ENCODE measurements at places on chromosomes 12 and 14. TPM values are rescaled to one million over a fixed set of nuclear protein-coding genes. Genes with fewer than 3 reads are reported as not detected.

GRCh38 chr12:128266086-128266485 lies 884 bp upstream of the TMEM132C start:
- DNase-seq = no peak
- no peak overlapping the region for H3K27ac ChIP-seq
- peaks cover 29% of the 10 kb centered on the region for H3K27me3 ChIP-seq
- H3K4me3 ChIP-seq = no peak overlapping the region
- H3K36me3 ChIP-seq = peaks cover 2% of the 10 kb centered on the region
- no peaks in the 10 kb centered on the region for H3K4me1 ChIP-seq

DNA sequence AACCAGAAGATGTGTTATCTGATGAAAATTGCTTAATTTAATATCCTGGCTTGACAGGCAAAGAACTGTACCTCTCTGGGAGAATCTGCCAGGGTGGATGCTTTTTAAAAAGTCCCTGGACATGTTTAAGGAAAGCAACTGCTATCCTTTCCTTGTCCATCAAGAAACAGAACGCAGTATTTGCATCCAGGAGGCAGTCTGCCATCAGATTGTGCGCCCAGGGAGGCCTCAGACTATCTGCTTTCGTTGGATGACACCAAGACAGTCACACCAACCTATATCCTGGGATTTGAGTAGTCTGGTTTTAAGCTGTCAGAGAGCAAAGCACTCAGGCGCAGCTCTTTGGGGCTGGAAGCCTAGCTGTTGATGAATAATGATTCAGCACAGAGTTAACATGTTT lies 121.9 kb downstream of the TBX5 start:
- no peak overlapping the region for H3K4me3 ChIP-seq
- no peaks in the 10 kb centered on the region for H3K27me3 ChIP-seq
- H3K36me3 ChIP-seq = no peaks in the 10 kb centered on the region
- no peak overlapping the region for H3K27ac ChIP-seq
- DNase-seq = no peak

IGF1 gene
- 2.0 TPM for total RNA-seq

DNA sequence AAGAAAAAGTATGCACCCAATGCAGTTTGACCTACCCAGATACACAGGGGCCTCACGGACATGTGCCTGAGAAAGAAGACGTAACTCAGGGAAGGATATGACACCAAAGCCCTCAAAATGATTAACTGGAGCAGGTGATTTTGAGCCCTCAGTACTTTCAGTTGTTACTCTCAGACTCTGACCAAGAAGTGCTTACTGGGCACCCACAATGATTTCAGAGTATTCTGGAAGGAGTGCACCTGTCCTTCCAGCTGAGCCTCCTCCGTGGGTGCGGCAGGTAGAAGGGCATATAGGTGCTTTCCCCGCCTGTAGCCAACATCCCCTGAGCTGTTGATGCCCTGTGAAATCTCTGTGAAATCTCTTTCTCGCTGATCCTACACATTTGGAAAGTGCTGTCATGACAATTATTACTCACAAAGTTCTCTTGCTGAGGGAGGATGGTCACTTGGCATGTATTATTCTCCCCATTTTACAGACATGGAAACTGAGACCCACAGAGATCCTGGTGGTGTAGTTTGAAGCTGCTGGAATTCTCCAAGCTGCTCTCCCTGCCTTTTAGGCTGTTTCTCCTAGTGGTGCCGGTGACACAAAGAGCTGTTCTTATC lies 154.3 kb upstream of the CCND2 start:
- peak overlapping the region; percentile 83 for H3K27ac ChIP-seq
- DNase-seq = peak; percentile 87
- peaks cover 86% of the 10 kb centered on the region for H3K4me1 ChIP-seq
- peak overlapping the region; percentile 93 for H3K4me3 ChIP-seq
- H3K27me3 ChIP-seq = peaks cover 8% of the 10 kb centered on the region

GLS2 gene
- 7.2 TPM for total RNA-seq

DNA sequence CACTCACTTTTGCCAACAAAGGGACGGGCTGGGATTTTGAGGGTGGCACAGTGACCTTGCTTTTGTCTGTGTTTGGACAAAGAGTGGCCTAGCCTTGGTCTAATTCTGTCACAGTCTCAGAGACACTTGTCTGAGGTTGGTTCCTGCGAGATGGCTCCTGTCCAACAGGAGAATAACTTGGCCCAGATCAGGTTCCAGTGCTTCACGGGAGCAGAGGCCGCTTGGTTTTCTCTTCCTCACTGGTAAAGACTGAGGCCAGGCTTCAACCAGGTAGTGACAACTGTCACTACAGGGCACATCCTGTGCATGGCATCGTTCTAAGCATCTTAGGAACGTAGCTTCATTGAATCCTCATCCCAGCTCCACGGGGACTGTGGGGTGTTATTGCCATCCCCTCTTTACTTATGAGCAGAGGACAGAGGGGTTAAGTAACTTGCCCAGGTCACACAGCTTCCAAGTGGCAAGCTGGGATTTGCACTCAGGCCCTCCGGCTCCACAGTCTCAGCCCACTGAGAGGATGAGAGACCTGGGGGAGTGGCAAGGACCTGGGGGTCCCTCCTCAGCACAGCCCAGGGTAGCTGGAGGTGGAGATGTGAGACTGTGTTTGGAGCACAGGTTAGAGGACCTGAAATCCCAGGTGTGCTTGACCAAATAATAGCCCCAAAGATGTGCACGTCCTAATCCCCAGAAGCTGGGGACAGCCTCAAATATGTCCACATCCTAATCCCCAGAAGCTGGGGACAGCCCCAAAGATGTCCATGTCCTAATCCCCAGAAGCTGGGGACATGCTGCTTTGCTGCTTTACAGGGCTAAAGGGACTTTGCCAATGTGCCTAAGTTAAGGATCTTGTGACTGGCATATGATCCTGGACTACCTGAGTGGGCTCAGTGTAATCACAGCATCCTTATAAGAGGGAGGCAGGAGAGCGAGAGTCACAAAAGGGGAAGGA lies 179.2 kb upstream of the RTL1 start:
- no peak overlapping the region for H3K27ac ChIP-seq
- no peak for DNase-seq
- H3K27me3 ChIP-seq = peaks cover 42% of the 10 kb centered on the region
- no peaks in the 10 kb centered on the region for H3K36me3 ChIP-seq
- H3K4me1 ChIP-seq = no peaks in the 10 kb centered on the region

DNA sequence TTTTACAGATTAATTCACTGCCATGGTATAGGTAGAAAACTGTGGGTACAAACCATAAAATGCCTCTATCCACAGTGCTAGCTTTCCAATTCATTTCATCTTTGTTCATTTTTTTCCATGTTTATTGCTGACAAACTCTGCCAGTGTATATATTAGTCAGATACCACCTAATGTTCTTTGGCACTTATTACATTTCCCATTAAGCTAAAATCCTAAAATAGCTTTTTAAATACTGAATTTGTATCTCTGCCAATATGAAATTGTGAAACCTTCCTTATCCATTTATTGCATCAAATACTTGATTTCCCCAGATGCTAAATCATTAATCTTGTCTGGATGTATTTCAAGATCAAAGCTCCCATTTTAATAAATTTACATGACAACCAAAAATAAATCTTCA lies 150.1 kb upstream of the FSCB start:
- no peaks in the 10 kb centered on the region for H3K36me3 ChIP-seq
- H3K4me3 ChIP-seq = no peak overlapping the region
- no peak for DNase-seq

GPR135 gene
- 0.74 TPM for total RNA-seq

GRCh38 chr12:69608114-69608513 lies 2.6 kb downstream of the LRRC10 start:
- no peaks in the 10 kb centered on the region for H3K4me1 ChIP-seq
- H3K36me3 ChIP-seq = peaks cover 2% of the 10 kb centered on the region
- H3K27ac ChIP-seq = no peak overlapping the region
- no peaks in the 10 kb centered on the region for H3K27me3 ChIP-seq

TARBP2 gene
- 37.7 TPM for total RNA-seq

DNA sequence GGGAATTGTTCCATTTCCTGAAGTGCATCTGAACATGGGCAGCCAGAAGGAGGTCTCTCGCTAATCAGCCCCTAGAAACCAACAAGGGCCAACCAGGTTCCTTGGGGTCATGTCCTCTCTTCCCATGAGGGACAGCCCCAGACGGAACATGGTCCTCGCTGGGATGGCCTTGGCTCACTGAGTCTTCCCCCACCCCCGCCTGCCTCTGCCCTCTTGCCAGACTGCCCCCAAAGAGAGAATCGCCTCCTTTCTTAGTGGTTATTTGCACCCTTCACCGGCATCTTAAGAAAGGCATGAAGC lies 36.4 kb downstream of the CD9 start:
- no peaks in the 10 kb centered on the region for H3K36me3 ChIP-seq
- no peaks in the 10 kb centered on the region for H3K27me3 ChIP-seq
- DNase-seq = no peak
- H3K4me3 ChIP-seq = no peak overlapping the region

LRRC43 gene
- total RNA-seq = 0.74 TPM

GRCh38 chr14:33120341-33120740 lies 181.7 kb downstream of the NPAS3 start:
- DNase-seq = no peak
- H3K4me3 ChIP-seq = no peak overlapping the region
- H3K27ac ChIP-seq = no peak overlapping the region
- H3K27me3 ChIP-seq = no peaks in the 10 kb centered on the region

CLEC4A gene
- total RNA-seq = 0.95 TPM
